ENCODE measurements at places on chromosomes 16 and 17. TPM values are rescaled to one million over a fixed set of nuclear protein-coding genes. Genes with fewer than 3 reads are reported as not detected.

DNA sequence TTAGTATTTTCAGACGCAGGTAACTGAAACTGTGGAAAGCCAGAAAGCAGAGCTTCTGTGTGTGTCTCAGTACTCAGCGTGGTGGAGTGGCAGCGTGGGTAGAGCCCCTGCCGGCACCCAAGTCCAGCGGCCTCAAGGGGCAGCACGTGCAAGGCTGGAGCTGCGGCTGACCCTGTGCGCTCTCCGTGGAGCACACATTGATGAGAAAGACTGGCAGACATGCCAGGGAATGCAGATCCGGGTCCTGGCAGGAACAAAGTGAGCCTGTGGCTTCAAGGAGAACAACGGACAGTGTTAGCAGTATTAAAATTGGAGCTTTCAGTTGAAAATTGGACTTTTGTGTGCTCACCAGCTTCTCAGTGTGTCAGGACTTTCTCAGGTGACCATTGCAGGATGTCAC is 23.3 kb downstream of the ZC3H18 start:
- no peaks in the 10 kb centered on the region for H3K27me3 ChIP-seq
- peaks cover 16% of the 10 kb centered on the region for H3K36me3 ChIP-seq
- no peak for DNase-seq
- no peak overlapping the region for H3K4me3 ChIP-seq
- H3K27ac ChIP-seq = peak overlapping the region; percentile 81
- peaks cover 26% of the 10 kb centered on the region for H3K4me1 ChIP-seq

DNA sequence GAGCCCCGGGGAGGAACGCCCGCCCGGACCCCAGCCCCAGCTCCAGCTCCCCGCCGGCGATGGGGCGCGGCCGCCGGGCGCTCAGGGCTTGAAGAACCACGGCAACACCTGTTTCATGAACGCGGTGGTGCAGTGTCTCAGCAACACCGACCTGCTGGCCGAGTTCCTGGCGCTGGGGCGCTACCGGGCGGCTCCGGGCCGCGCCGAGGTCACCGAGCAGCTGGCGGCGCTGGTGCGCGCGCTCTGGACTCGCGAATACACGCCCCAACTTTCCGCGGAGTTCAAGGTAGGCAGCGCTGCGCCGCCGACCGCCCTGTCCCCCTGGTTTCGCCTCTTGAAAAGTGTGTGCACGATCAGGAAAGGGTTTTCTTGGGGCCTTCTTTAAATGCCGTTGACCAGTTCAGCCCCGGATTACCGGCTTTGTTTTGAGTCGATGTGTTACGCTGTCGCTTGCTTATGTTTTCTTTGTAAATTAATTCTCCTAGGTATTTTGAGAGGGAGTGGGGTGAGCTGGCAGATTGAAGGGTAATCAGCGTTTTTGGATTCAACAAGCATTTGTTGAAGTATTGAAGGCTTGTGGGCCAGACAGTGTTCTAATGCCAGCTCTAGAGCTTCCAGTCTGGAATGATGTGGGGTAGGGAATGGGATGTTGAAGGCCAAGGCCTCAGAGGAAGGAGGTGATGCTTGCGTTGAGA is 681 bp downstream of the USP43 start:
- H3K4me3 ChIP-seq = peak overlapping the region; percentile 91
- DNase-seq = peak; percentile 30
- no peaks in the 10 kb centered on the region for H3K36me3 ChIP-seq
- peaks cover 22% of the 10 kb centered on the region for H3K4me1 ChIP-seq
- H3K27me3 ChIP-seq = peaks cover 60% of the 10 kb centered on the region
- H3K27ac ChIP-seq = no peak overlapping the region

DNA sequence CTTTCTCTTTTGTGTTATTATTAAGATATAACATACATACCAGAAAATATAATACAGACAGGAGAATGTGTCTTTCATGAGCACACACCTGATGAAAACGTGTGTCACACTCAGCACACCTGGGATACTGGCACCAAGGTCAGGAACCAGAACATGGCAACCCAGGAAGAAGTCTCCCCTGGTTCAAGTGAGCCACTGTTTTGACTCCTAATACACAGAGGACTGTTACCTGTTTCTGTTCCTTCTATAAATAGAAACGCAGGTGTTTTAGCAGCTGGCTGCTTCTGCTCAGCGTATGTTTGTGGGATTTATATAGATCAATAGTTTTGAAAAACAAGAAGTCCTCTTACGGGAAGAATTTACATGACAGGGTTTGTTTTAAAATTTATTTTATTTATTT is 3.5 kb downstream of the SEC14L1 start:
- peaks cover 72% of the 10 kb centered on the region for H3K4me1 ChIP-seq
- H3K4me3 ChIP-seq = peak overlapping the region; percentile 92
- no peak for DNase-seq
- H3K27me3 ChIP-seq = no peaks in the 10 kb centered on the region

DNA sequence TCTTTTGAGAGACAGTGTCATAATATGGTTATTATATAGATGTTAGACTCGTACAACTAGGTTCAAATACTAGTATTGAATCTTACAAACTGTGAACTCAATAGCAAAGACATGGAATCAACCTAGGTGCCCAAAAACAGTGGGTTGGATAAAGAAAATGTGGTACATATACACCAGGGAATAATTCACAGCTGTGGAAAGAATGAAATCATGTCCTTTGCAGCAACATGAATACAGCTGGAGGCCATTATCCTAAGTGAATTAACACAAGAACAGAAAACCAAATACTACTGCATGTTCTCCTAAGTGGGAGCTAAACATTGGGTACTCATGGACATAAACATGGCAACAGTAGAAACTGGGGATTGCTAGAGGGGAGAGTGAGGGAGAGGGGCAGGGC is 8.1 kb downstream of the PHKB start:
- H3K4me3 ChIP-seq = no peak overlapping the region
- H3K4me1 ChIP-seq = peaks cover 47% of the 10 kb centered on the region
- no peak for DNase-seq

DNA sequence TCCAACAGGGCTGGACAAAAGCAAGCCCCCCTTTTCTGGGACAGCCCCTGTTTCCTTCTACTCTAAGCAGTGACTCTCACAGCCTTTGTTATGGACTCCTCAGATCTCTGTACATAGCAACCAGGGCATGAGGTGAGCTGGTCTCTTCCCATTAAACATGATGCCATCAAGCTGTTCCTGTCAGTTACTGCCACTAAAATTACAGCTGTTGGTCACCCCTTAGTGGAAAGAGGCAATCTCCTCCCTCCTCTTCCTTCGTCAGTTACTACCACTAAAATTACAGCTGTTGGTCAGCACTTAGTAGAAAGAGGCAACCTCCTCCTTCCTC is 95.2 kb upstream of the SMIM36 start:
- H3K36me3 ChIP-seq = no peaks in the 10 kb centered on the region
- no peaks in the 10 kb centered on the region for H3K4me1 ChIP-seq
- no peaks in the 10 kb centered on the region for H3K27me3 ChIP-seq
- DNase-seq = no peak
- no peak overlapping the region for H3K27ac ChIP-seq

The HS3ST3A1 gene
- total RNA-seq = 15.0 TPM

The CD79B gene
- 0.86 TPM for total RNA-seq

- peak overlapping the region; percentile 69 for H3K4me3 ChIP-seq
- no peak overlapping the region for H3K27ac ChIP-seq
- no peaks in the 10 kb centered on the region for H3K27me3 ChIP-seq
- H3K36me3 ChIP-seq = no peaks in the 10 kb centered on the region
- peaks cover 58% of the 10 kb centered on the region for H3K4me1 ChIP-seq
- no peak for DNase-seq
Measured at GRCh38 chr17:73348018-73348828, 36.4 kb upstream of the CDC42EP4 start.

DNA sequence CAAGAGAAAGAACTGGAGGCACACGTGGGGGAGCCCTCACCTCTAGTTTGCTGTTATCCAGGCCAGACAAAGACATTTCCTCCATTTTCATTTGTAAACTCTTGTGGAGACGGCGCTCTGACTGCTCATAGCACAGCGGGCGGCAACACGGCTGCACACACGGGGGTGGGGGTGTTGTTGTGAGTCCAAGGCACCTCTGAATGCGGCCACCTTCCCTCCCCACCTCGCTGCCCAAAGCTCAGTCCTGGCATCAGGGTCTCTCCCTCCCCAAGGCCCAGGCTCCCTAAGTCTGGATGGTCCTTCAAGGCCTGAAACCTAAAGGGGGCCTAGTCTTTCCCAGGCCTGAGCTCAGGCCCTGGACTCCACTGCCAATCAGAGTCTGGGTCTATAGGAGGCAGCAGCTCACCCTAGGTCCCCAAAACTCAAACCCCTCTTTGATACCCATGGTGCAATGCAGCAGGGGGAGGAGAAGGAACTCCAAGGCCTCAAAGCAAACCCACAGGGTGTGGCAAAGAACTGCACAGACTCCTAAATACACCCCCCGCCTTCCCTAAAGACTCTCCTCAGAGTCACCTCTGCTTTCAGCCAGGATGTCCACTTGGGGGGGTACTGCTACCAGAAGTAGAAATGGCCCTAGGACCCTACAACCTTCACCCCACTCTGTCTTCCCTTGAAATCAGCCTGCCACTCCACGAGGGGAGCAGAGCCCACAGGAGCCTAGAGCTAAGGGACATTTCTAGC is 1.5 kb downstream of the ATXN7L3 start:
- peak overlapping the region; percentile 62 for H3K27ac ChIP-seq
- peak overlapping the region; percentile 87 for H3K4me3 ChIP-seq
- no peaks in the 10 kb centered on the region for H3K27me3 ChIP-seq
- peaks cover 24% of the 10 kb centered on the region for H3K4me1 ChIP-seq
- H3K36me3 ChIP-seq = peaks cover 3% of the 10 kb centered on the region

DNA sequence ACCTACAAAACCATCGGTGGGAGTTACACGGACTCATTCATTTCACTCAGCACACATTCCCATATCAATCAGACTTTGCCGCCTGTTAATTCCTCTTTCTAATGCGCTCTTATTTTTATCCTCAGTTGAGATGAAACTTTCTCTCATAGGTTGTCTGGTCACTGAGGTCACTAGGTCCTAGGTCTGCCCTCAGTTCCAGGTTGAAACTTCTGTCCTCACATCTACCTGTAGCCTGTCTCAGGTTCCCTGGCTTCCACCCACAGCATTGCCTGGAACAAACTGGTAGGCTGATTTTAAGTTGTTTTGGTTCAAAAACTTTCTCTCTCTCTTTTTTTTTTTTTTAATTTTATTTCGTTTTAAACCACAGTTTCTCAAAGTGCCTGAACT is 119.7 kb downstream of the MAP2K6 start:
- H3K36me3 ChIP-seq = peaks cover 18% of the 10 kb centered on the region
- no peaks in the 10 kb centered on the region for H3K4me1 ChIP-seq
- DNase-seq = no peak
- no peak overlapping the region for H3K4me3 ChIP-seq

DNA sequence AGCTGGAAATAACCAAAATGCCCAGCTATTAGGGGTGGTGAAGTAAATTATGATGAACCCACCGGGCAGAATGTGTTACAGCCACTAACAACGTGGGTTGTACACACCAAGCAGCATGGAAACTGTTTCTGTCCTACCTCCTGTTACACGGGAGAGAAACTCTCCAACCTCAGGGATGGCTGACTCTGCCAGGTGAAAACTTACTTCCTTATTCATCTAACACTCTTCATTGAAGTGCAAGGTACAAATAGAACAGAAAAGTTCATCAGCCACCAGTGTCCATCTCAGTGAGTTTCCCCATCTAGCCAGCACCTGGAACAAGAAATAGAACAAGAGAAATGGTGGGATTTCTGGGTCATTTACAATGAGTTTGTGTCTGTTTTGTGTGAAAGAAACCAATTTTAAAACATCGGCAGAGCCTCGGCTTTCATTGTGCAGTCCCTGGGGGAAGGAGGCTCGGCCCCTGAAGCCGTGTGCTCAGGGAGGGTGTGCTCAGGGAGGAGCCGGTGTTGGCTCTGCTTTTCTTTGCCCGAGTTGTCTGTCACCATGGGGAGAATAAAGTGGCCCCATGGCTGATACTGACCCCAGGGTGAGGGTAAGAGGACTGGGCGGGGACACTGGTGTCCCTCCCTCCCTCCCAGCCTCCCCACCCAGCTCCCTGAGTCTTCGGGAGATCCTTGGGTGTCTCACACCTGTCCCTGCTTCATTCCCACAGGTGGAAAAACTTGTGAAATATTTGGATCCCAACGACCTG is 39.8 kb downstream of the RAB11FIP4 start:
- no peak for DNase-seq
- no peaks in the 10 kb centered on the region for H3K36me3 ChIP-seq
- no peak overlapping the region for H3K4me3 ChIP-seq
- H3K27me3 ChIP-seq = peaks cover 20% of the 10 kb centered on the region
- H3K4me1 ChIP-seq = peaks cover 21% of the 10 kb centered on the region

The CES4A gene
- 1.8 TPM for total RNA-seq

The ZNHIT3 gene
- total RNA-seq = 53.7 TPM

DNA sequence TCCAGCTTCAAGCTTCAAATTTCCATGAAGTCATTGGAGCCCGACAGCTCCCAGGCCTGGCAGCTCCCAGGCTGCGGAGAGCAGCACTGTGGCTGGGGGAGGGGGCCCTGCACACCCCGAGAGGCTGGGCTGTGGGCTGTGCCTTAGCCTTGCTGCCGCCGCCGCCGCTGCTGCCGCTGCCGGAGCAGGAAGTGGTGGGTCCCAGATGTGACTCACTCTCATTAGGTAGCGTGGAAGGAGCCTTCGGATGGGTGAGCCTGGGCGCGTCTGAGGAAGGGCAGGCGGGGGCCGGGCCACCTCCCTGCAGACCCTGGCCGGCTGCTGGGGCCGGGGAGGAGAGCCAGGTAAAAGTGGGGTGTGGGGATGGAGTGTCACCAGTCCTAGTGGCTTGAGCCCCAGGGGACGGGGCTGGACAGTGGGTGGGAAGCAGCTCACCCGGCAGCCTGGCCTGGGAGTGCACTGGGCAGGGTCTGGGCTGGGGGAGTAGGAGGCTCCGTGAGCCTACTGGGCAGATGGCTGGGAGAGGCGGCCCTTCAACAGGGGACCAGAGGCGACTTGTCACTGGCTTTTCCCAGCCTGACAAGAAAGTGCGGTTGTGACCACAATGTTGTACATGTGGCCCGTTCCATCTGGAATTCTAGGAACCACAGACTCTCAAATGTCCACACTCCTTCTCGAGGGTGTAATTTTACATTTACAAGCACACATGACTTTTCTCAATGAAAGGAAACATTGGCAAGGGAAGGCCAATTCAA is at the start of gene ADCY7:
ADCY7 (plus strand) TSS at position 215 of the 755 bp plus-strand sequence. CDS start 21,629 bp downstream, outside the sequence.
- no peaks in the 10 kb centered on the region for H3K36me3 ChIP-seq
- DNase-seq = no peak
- no peak within 1 kb of the TSS for H3K4me3 ChIP-seq
- peak within 1 kb of the TSS; percentile 12 for H3K27ac ChIP-seq
- H3K4me1 ChIP-seq = peaks cover 26% of the 10 kb centered on the region
- H3K27me3 ChIP-seq = peaks cover 17% of the 10 kb centered on the region

DNA sequence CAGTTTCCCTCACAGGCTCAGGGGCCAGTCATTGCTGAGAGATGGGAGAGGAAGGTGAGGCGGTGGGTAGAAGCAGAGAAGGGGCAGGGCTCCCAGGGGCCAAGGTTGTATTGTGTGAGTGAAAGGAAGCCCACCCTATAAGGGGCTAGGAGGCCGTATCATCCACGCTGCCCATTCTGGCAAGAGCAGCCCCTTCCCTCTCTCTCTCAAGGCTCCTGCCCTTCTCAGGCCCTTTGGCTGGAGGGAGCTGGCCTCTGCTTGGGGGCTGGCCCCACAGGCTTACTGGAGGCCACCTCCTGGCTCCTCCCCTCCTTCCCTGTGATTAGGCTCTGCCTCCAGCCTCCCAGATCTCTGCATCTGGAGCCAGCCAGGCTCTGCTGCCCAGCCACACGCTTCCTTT is 7.6 kb downstream of the TBKBP1 start:
- no peaks in the 10 kb centered on the region for H3K27me3 ChIP-seq
- peaks cover 36% of the 10 kb centered on the region for H3K4me1 ChIP-seq
- no peaks in the 10 kb centered on the region for H3K36me3 ChIP-seq
- H3K27ac ChIP-seq = no peak overlapping the region
- no peak overlapping the region for H3K4me3 ChIP-seq

GRCh38 chr17:11986942-11987329 is 10.3 kb downstream of the ZNF18 start:
- no peak for DNase-seq
- H3K4me1 ChIP-seq = no peaks in the 10 kb centered on the region
- H3K27ac ChIP-seq = no peak overlapping the region
- H3K36me3 ChIP-seq = peaks cover 26% of the 10 kb centered on the region
- H3K4me3 ChIP-seq = no peak overlapping the region
